ENCODE measurements at places on chromosomes 5 and 9.

DNA sequence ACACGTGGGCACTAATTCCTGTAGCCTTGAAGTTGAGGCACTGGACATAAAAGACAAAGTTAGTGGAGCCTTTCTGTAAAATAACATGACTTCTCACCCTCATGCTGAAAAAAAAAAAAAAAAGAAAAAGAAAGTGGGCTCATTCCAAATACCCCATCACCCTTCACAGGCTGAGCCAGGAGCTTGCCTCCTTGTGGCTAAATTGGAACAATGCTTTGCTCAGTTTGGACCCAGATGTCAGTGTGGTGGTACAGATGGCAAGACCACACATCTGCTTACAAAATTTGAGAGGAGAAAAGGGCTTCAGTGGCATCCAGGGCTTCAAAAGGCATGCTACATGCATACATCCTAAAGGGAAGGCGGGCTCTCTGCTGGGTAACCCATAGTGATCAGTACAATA, 342.8 kb downstream of the EBF1 start:
- no peak for DNase-seq

DNA sequence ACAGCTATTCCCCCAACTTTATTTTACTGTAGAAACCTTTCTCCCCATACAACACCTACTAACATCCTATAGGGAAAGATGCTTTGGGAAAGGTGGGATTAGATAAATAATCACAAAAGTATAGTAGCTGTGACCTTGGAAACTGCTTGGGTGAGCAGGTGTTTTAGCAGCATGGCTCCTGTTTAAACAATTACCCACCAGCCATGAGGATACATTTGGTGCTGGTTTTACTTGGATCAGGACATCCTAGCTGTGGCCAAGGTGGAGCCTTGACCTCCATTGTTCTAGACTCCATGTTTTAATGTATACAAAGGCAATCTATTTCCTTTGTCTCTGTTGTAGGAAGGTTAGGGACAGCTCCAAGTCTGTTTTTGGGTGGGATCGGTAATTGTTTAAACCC, 56.8 kb upstream of the ALDH1B1 start:
- DNase-seq = no peak

DNA sequence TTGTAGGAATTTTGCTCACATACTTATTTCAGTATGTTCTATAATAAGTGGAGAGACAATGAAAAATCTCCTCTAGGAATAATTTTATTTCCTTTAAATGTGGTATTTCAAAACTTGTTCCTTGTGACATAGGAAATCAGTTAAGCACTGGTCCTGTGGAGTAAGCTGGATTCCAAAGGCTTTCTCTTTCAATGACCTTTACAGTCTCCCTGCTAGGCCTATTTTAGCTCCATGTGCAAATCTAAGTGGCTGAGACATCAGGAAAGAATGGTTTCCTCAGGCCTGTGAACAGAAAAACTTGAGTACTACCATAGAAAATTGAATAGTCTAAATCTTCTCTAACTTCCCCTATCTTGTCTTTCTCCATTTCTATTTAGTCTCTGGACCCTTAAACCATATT, 514.2 kb upstream of the TLE4 start:
- no peak for DNase-seq

GRCh38 chr9:77680581-77680980, 32.5 kb upstream of the GNA14 start:
- DNase-seq = no peak

DNA sequence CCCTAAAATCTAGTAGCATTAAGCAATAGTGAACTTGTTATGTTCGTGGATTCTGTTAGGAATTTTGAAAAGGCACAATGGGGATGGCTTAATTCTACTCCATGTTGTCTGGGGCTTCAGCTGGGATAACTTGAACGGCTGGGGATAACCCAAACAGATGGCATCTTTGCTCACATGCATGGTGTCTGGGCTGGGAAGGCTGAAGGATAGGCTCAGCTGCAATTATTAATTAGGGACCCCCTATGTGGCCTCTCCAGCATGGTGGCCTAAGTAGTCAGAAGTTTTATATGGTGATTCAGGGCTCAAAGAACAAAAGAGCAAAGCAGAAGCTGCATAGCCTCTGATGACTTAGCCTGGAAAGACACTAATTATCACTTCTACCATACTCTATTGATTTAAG, 551.1 kb downstream of the PSAT1 start:
- DNase-seq = no peak

DNA sequence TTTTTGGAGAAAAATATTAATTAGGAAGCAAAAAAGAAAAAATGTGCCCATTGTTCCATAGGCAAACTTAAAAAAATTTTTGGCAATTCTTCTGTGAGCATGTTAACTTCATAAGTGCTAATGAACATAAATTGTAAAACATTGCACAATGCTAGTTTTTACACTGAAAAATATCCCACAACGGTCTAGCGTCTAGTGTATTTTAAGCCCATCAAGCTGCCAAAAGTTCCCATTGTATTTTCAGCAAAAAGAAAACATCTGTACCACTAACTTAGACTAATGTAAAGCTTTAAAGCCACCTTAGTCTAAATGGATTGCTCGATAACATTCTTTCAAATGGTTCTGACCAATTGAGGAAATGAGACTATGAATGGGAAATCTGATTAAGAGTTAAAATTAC, 2.8 kb downstream of the NR6A1 start:
- DNase-seq = no peak

DNA sequence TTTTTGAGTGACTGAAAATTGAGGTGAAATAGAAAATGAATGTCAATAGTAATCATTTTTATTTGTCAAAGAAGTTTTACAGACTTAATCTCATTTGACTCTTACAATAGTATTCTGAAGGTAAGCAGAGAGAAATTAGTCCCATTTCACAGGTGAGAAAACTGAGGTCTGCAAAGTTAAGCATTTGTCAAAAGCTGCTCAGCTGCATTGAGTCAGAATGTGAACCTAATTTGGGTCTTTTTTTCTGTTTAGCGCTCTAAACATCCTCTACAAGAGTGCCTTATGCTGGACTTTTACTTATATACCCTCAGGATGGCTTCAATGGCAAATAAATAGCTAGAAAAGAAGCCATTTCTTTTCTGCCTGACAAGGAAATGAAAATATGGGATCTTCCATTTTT, 135.7 kb downstream of the RASGRF2 start:
- no peak for DNase-seq

GRCh38 chr5:22947921-22948320, 94.8 kb upstream of the CDH12 start:
- DNase-seq = no peak
